ENCODE measurements at places on chromosomes 5 and 9.

- no peak for DNase-seq
These were observed 116.2 kb upstream of the RAPGEF1 start for GRCh38 chr9:131856105-131856504.

GRCh38 chr5:31921852-31922305 lies 252.2 kb downstream of the GOLPH3 start:
- DNase-seq, result no peak

- no peak for DNase-seq
These were observed 64.9 kb upstream of the OSMR start for GRCh38 chr5:38780945-38781344.

GRCh38 chr9:107487521-107488374 lies 1.8 kb downstream of the KLF4 start:
- no peak for DNase-seq

DNA sequence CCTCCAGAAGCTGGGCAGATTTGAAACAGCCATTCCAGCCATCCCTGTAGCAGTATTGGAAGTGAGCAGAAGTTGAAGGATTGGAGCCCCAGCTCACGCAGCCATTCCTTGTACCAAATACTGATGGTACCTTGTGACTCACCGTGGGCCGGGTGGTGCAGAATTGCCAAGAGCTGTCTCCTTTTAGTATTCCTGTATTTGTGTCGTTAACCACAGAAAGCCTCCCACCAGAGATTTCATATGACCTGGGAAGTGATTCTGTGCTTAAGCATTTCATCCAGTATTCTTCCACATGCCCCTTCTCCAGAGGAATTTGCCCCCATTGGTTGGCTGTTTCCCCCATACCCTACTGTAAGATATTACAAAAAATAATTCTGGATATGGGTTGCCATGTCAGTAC lies 17.7 kb upstream of the TLX3 start:
- DNase-seq, result no peak

DNA sequence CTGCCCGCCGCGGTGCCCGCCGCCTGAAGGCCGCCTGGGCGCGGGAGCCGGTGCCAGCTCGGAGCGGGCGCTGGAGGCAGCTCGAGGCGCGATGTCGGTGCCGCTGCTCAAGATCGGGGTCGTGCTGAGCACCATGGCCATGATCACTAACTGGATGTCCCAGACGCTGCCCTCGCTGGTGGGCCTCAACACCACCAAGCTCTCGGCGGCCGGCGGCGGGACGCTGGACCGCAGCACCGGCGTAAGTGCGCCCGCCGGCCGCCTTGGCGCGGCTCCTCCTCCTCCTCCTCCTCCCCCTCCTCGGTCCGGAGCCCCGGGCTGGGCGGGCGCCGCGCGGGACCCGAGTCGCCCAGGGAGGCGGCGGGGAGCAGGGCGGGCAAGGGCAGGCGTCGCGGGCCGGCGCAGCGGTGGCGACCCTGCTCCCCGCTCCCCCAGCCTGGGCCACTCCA lies 455 bp downstream of the OLFM1 start:
- no peak for DNase-seq

- DNase-seq, result no peak
These were observed at the start of gene OR13C8 for GRCh38 chr9:104568868-104569267. OR13C8 (plus strand) TSS chr9:104569168; CDS start chr9:104569168, 0 bp downstream.

- no peak for DNase-seq
These were observed 19.4 kb downstream of the AMBP start for GRCh38 chr9:114058688-114059046.

- no peak for DNase-seq
These were observed 65.7 kb upstream of the FANCC start for GRCh38 chr9:95383185-95383676.

DNA sequence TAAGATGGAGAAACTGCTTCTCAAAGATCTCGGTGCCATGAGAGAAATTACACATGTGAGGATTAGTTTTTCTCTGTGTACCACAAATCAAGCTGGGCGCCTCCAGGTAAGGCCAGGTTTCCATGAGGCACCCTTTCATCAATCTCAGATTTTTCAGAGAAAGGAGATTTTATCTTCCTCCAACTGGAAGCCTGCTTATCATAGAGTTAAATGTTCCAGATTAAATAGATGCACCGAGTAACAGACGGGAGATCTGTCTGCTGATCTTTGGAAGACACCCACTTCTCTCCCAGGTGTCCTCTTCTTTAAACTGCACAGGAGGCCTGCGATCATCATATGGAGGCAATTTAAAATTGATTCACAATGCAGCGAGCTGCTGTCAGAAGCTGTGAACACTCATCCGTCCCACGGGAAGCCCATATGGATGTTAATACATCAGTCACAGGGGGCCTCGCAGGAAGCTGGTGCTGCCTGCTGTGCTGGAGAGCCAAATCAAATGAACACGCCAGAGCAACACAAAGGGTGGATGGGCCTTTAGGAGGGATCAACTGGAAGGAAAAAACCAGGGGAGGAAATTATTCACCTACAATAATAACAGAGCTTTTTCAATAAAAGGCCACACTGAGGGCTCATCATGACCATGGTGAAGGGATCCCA lies 93.3 kb downstream of the TLE1 start:
- no peak for DNase-seq

GRCh38 chr9:130220352-130220751 lies 45.2 kb upstream of the HMCN2 start:
- no peak for DNase-seq

DNA sequence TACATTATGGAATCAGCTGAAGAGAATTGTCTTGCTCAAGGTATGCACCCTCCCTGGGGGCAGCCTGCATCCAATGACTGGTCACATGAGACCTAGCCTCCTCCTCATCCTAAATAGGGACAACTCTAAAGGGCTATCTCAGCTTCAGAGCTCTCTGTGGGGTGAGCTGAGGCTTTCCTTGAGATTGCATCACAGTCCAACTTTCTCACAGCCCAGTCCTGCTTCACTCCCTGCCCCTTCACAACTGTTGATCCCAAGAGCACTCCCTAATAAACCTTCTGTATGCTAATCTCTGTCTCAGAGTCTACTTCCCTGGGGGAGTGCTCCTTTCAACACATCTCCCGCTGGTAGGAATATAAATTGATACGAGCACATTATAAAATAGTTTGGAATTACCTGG lies 44.1 kb upstream of the ERBIN start:
- DNase-seq, result no peak

GRCh38 chr5:119316086-119316485 lies 39.7 kb upstream of the TNFAIP8 start:
- no peak for DNase-seq

Measured in cerebellar nuclear complex (tissue), 1 donor.